ENCODE measurements at places on chromosomes 16 and 17.

- no peak for DNase-seq
These were observed 282.9 kb upstream of the N4BP1 start for GRCh38 chr16:48892893-48893292.

DNA sequence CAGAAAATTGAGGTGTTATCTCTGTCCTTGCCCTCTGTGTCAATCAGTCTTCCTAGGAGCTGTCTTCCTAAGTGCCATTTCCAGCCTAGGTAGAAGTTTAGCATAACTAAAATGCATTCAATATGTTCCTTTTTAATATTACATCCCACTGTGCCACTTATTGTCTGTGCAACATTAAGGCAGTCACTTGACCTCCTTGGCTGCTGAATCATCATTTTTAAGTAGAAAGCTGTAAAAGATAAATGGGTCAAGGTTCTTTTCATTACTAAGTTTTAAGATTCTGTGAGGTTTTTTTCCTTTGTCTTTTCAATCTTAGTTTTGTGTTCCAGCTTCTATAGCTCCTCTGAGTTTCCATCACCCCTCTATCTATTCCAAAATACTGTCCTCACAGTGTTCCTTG is 371.9 kb upstream of the SOX9 start:
- no peak for DNase-seq

DNA sequence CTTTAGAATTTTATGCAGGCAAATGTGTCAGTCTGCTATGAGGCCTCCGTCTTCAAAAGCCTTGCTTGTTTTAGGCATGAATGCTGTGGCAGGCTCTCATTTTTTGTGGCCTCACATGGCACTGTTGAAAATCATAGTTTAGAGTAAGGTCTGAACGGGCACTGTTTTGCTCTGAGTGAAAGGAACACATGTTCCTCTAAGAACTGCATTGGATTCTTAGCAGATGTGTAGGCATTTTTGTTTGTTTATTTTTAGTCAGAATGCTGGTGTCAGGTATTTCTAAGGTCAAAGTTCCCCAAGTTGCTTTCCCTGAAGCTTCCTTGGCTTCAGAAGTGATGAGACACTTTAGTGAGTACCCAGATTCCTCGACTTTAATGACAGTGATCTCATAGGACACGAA is 173.7 kb downstream of the HS3ST3B1 start:
- DNase-seq: no peak

- no peak for DNase-seq
These were observed 23.0 kb upstream of the IL21R start for GRCh38 chr16:27378871-27379481.

DNA sequence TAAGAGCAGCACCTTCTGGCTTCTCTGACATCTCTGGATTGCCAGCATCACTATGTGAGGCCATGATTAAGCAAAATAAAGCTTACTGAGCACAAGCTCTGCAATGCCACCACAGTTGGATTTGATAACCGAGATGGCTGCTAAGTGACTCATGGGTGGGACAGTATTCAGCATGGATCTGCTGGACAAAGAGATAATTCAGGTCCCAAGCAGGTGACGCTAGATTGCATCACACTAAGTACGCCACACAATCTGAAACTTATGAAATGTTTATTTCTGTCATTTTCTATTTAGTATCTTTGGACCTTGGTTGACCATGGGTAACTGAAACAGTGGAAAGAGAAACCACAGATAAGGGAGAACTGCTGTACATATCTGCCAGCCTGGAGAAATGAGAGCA is 27.4 kb downstream of the CDRT15 start:
- DNase-seq: no peak

DNA sequence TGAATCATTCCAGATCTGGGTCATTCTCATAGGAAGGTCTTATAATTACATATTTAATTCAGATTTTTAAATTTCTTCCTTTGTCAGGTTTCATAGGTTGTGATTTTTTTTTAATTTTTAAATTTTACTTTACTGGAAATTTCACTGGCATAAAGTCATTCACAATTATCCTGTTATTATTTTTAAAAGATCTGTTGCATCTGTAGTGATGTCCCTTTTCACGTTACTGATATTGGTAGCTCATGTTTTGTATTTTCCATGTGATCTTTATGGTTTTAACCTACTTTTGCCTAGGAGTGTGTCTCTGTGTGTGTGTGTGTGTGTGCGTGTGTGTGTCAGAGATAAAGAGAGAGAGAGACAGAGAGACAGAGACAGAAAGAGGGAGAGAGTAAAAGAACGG is 216.6 kb upstream of the KCNJ16 start:
- no peak for DNase-seq

GRCh38 chr16:4139968-4140367 is 23.7 kb upstream of the ADCY9 start:
- no peak for DNase-seq

DNA sequence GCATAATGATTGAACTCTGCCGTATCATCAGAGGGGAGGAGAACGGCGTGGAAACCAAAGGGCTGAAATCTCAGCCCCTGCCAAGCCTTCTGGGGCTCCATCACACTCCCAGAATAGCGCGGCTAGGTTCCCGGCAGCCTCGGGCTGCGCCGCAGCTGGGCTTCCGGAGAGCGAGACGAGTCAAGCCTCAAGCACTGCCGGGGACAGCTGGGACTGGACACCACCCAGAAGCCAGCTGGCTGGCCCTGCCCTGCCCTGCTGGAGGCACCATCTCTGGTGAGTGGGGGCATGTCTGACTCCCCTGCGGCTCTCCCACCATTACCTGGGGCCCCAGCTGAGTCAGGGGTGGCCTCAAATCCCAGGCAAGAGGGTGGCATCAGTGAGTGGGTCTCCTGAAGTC is 7.2 kb upstream of the GPRC5C start:
- no peak for DNase-seq

Data from 8988T (cell line).